Activated CD4-positive, alpha-beta T cell treated with anti-CD3 and anti-CD28 coated beads, Interleukin-2, amount 50 U/mL, for 4 hours (primary cell): ENCODE measurements at places on chromosomes 12 and 14.

GRCh38 chr14:96297000-96297399 is 41.0 kb downstream of the BDKRB1 start:
- DNase-seq, result no peak

GRCh38 chr12:22190-22529 is 44.4 kb upstream of the IQSEC3 start:
- DNase-seq, result no peak

DNA sequence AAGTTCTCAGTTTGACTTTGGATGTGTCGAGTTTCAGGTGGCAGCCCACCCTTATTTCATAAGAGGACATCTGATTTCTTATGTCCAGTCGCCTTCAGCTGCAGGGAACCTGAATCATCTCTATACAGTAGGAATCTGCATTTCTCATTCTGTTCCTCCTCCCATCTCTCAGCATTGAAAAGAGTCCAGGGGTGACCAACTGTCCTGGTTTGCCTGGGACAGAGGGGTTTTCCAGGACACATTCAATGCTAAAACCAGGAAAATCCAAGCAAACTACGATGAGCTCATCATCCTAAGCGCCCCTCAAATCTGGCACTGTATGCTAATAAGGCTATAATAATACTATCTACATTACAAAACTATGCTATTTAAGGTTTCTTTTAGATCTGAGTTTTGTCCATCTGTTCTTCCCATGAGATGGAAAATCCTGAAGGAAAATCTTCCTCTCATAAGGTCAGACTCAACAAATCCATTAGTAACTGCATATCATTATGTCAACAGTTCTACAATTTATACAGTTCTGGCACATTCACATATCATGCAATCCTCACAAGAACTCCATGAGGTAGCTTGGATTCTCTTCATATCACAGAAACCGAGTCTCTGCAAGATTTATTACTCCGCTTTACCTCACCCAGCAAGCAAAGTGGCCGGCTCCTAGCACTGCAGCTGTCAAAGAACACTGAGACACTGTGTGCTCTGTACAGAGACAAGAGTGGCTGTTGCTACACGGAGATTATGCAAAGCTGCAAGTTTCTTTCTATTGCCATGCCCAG is 15.6 kb upstream of the CALM1 start:
- no peak for DNase-seq

DNA sequence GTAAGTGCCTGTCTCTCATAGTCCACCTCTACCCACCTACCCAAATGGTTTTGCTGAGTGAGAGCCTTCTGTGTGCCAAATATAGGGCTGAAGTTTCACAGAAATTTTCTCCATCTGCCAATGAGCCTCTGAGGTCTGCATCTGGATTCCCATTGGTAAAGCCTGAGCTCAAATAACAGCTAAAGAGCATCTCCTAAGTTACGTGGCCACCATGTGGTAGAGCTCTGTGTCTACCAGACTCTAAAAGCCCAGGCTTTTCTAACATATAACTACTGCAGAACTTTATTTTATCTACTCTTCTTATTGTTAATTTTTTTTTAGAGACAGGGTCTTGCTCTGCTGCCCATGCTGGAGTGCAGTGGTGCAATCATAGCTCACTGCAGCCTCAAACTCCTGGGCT is 16.0 kb downstream of the AMDHD1 start:
- DNase-seq, result no peak

DNA sequence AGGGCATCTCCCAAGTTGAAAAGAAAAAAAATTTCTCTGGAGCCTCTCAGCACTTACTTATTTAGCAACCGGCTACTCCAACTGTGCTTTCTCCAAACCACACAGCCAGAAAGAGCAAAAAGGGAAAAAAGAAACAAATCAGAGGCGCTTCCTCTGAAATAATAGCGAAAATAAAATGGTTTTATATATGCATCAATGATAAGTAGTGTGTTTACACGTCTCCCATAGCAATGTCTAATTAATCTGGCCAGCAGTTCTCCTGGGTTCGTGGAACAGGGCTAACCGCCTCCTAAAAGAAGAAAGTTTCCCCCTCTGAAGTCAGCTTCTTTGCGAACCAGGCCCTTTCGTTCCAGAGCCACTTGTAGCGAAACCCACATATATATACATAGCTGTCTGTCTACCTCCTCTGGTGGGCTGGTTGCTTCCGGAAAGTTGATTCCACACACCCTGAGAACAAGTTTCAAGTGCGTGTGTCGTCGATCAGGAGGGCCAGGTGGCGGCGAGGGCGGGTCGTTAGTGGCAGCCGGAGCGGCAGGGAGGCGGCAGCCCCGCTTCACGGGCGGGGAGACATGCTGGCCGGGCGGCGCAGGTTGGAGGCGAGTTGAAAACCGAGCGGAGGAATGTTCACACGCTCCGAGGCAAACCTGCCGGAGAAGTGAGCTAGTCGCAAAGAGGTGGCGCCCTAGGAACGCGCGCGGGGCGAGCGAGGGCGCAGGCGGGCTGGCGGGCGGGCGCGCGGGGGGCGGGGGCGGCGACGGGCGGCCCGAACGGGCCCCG is 2.7 kb downstream of the PTHLH start:
- DNase-seq, result peak; percentile 42

- no peak for DNase-seq
These were observed 47.7 kb upstream of the EVL start for GRCh38 chr14:100017553-100017952.

DNA sequence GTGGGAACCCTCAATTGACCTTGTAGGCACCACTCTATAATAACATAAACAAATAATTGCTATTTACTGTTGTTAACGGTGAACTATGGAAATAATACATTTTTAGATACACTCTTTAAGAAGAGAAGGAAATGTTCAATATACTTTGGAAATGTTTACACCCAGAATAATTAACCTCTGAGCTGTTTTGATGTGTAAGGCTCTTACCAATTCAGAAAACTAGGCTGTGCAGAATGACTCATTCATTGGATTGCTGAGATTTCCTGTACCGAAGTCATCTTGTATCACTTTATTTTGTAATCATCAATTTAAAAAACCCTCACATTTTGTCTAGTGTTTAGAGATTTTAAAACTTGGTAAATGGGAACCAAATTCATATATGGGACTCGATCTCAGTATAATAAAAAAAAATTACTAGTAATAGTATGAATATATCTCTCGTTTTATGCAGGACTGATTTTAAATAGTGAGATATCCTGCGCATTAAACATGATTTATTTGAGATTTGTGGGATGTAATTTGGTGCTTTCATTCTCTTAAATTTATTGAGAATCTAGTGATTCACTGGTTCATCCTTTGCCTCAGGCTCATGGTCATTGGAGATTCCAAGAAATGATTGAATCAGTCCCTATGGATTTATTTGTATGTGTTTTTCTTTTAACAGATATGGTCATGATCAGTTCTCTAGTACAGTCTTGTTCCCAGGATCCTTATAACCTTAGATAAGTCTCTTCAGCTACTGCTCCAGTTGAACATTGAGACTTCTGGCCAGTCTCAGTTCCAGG is 3.9 kb downstream of the SAMD4A start:
- no peak for DNase-seq

DNA sequence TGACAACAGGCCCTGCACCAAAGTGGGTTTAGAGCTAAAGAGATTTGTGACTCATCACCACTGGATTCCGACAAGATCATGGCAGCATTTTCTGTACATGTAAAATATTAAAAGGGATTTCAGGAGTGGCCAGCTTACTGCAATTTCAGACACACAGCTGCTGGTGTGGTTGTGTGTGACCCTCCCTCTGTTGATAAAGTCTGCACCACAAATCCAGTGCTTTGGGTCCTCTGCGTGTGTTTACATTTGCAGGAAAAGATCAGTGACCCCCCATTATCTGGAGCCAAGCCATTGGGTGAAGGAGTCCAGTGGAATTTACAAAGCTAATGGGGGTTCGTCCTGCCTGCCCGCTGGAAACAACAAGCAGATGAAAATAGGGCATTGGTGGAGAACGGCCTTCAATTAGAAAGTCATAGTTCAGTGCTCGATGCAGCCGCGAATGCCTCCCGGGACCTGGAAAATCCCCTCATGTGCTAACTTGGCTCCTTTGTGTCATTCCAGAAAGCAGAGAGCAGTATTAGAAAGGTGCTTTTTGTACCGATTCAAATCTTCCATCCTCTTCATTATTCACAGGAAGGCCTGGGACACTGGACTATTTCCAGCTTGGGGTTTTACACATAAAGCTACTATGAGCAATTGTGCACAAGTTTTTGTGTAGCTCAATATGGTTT is 188.5 kb upstream of the TMEM132C start:
- DNase-seq, result no peak
